ENCODE measurements at places on chromosomes 5 and 9.

DNA sequence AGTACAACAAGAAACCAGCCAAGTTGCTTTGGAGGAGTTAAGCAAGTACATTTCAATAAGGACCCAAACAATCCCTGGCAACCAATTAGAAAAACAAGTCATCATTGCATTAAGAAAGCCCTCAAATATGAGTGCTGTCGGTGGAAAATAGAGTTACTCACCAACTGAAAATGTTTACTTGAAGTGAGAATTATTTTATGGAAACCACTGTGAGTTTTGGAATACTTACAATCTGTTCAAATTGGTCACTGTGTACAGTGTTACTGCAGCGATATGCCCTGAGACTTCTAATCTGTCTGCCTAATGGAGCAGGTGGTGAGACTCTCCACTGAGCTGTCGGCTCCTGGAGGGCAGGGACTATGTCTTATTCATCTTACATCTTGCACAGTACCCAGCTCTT, 1073.2 kb upstream of the DMAC1 start:
- DNase-seq = no peak

DNA sequence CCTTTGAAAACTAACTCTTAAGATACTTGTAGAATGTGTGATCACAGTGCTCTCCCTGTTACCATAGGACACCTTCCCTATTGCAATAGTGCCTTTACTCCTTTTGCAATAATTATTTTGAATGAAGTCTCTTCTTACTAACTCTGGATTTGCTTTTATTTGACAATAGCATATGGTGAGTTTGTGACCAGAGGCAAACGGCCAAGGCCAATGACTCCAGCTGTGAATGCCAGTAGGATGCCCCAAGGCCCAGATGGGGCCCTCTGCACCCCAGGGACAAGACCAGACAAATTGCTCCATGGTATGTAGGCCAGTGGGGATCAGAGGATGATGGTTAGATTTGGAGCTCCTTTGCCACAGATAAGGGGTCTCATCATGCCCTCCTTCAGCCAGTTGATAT, 116.9 kb downstream of the NPR3 start:
- DNase-seq = no peak

DNA sequence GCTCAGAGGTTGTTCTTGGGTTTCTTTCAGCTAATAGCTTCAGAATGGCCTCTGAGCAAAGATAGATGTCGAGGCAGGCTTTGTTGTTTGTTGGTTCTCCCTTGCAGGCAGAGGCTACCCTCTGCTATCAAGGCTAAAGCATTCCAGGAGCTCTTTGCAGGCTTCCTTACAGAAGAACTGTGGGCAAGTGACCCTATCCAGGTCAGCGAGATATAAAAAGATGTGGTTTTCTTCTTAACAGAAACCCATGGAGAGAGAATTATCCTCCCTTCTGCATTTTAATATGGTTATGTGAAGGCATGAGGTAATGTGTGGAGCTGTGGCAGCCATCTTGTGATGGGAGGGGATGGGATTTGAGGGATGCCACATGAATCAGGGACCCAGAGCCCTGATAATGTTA, 67.0 kb downstream of the TLE4 start:
- no peak for DNase-seq

DNA sequence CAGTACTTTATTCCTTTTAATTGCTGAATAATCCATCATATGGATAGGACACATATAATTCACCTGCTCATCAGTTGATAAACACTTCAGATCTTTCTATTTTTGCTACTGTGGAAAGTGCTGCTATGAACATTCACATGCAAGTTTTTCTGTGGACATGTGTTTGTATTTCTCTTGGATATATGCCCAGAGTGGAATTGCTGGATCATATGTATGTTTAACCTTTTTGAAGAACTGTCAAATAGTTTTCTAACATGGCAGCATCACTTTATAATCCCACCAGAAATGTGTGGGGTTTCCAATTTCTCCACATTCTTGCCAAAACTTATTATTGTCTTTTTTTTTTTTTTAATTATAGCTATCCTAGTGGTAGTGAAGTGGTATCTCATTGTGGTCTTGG, 15.1 kb downstream of the CARTPT start:
- DNase-seq = no peak

GRCh38 chr9:138037140-138037539, 159.6 kb downstream of the CACNA1B start:
- no peak for DNase-seq

GRCh38 chr5:172404746-172405145, 49.6 kb downstream of the SH3PXD2B start:
- DNase-seq = no peak
